ENCODE measurements at places on chromosomes 13 and 19. TPM values are rescaled to one million over a fixed set of nuclear protein-coding genes. Genes with fewer than 3 reads are reported as not detected.

- DNase-seq = peak; percentile 91
These were observed 246.1 kb downstream of the DCT start for GRCh38 chr13:94233401-94233800.

The NCAN gene
- total RNA-seq = not detected

GRCh38 chr13:23949736-23950135, 52.4 kb upstream of the C1QTNF9B start:
- DNase-seq = no peak

The SMARCA4 gene
- total RNA-seq = 137 TPM

- no peak for DNase-seq
These were observed 88.4 kb upstream of the DOCK9 start for GRCh38 chr13:99066219-99066618.

DNA sequence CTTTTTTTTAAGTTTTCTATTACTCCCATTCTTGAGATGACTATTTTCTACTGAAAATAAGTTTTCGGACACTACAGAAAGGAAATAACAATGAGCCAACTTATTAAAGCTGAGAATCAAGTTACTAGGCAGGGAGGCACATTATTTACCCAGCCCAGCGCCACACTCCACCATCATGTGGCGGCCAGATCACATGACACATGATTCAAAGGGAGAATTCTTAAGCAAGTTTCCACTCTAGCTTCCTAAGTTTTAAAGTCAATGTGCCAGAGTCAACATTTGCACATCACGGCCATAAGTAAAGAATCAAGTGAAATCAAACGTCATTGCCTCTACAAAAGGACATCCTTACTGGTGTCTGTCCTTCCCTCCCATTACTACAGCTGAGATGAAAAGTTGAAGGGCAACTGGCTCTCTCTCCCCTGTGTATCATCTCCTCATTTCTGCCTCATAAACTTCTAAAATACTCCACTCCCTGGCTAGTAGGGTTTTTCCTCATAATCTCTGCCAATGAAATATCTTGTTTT, 81.7 kb downstream of the KLF12 start:
- no peak for DNase-seq

DNA sequence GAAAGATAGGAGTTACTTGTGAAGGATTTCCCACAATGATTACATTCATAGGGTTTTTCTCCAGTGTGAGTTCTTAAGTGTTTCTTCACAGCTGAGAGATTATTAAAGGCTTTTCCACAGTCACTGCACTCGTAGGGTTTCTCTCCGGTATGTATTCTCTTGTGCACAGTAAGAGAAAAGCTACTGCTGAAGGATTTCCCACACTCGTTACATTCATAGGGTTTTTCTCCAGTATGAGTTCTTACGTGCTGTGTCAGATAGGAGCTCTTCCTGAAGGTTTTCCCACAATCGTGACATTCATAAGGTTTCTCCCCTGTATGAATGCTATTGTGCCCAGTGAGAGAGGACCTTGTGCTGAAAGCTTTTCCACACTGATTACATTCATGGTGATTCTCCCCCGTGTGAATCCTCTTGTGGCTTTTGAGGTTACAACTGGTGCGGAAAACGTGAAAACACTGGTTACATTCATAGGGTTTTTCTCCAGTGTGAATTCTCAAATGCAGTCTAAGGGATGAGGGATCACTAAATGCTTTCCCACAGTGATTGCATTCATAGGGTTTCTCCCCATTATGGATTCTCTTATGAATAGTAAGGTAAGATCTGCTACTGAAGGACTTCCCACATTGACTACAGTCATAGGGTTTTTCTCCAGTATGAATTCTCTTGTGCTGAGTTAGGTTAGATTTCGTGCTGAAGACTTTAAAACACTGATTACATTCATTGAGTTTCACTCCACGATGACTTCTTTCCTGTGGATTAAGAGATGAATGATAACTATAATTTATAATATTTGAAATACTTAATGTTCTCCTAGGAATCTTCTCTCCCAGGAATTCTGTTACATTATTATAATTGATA, 20.6 kb downstream of the ZNF558 start:
- peak; percentile 16 for DNase-seq

The COX6B1 gene
- total RNA-seq = 344 TPM

The ZNF492 gene
- total RNA-seq = not detected

The OXGR1 gene
- 0.36 TPM for total RNA-seq

DNA sequence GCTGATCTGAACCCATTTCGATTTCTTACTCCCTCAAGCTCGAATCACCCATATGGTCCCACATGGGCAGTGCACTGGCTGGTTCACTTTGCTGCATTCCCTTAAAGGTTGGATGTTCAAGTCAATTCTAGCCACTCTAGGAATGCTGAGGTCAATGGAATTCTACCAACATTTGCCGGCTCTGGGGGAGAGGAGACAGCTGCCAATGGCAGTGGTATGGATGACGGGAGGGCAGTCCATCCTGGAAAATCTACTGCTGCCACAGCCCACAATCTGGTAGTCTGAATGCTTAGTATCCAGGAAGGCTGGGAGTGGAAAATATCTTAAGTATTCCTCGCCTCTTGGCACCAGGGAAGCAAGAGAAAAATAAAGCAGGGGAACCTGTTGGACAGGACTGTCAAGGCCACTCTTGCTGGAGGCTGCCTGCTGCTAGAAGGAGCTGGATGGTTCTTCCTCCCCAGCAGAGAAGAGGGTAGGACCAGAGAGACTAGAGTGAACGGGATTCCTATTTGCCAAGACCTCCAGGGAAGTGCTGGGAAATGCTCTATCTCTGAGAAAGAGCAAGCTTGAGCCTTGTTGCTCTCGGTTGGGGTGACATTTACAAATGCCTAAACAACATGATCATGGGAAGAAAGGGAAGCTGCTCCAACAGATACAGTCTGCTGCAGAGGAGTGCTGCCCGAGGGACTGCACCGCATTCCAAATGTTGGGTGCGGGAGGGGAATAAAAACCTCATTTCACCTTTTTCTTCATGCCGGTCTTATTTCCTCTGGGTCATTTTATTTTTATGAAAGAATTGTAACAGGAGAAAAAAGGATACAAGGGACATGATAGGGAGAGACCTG, 20.7 kb upstream of the HMGB1 start:
- peak; percentile 37 for DNase-seq

Data from astrocyte (in vitro differentiated cells and primary cell).